ENCODE measurements at places on chromosomes 13 and 19.

DNA sequence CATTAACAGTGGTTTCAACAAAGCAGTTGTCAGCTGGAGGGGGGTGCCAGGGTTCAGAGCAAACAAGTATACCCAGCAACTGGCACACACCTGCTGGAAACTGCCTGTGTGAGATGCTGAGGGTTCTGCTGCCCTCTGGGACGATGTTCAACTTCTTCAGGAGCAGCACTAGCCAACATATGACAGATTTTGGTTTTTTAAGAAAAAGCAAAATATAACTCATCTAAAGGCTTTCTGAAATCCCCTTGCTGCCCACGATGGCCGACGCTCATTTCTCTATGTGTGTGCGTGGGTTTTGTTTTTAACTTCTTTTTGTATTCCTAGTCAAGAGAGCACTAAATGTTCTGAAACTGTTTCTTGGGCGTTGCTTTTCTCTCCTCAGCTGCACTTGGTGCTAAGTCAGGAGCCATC is 79.9 kb downstream of the MRPL57 start:
- no peak for DNase-seq

DNA sequence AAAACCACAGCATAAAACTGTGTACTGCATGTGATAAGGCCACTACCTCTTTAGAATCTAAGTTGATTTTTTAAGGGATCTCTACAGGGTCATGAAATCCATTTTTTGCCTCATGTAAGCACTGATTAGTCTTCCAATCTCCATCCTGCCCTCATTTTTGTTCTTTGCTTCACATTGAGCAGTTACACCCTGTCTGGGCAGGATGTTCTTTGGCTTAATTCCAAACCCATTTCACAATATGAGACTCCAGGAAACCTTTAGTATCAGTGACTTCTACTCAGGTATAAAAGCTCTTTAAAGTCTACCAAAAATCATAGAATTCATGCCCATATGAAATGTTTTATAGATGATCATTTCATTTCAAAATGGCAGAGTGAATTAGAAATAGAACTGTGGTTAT is 592.6 kb downstream of the TBC1D4 start:
- DNase-seq, result no peak

GRCh38 chr19:50550594-50550966 is 17.7 kb downstream of the LRRC4B start:
- no peak for DNase-seq

GRCh38 chr13:33710924-33711323 is 107.0 kb upstream of the RFC3 start:
- no peak for DNase-seq

DNA sequence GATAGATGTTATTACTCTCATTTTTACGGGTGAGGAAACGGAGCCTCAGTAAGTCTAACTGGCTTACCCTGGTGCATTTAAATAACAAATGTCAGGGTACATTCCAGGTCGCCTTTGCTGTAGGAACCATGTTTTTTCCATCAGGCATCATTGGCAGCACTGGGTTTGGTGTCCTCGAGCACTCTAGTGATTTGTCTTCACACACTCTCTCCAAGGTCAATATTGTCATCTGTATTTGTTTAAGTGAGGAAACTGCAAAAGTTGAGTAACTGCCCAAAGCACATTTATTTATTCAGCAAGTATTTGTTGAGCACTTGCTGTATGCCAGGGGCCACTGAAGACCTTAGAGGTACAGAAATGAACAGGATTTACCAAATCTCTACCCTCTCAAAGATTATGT is 78.6 kb downstream of the DCT start:
- DNase-seq, result no peak

DNA sequence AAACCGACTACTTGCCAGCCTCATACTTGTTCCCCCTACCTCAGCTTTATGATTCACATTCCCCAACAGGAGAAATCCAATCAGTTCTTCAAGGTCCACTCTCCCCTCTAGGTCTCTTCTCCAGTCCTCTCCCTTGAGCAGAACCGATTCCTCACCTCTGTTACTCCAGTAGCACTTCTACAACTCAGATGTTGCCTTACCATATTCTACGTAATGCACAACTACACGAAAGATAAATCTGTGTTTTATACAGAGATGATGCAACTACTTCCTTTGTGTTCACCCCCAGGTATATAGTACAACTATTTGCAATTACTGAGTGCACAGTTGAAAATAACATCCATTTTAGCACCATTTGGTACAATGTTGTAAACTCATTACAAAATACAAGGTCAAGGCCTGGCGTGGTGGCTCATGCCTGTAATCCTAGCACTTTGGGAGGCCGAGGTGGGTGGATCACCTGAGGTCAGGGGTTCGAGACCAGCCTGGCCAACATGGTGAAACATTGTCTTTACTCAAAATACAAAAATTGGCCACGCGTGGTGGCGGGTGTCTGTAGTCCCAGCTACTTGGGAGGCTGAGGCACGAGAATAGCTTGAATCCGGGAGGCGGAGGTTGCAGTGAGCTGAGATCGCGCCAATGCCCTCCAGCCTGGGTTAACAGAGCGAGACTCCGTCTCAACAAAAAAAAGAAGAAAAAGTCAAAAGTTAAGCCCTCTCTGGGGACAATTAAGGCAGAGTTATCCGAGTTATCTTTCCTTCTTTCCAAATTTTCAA is 2.8 kb upstream of the WBP4 start:
- no peak for DNase-seq

DNA sequence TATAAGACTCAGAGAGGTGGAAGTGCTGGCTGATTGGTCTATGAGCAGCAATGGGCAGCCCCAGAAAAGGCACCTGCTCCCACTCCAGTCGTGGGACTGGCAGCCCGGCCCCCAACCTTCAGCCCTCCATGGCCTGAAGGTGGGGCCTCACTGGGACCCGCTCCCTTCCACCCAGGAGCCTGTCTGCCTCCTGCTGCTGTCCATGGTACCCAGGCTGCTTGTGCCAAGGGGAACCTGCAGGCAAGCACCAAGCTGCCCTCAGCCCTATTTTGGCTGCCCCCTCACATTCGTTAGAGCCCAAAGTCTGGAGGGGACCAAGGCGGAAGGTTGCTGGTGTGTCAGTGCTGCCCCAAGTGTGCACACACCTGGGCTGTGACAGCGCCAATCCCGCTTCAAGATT is 2304.9 kb downstream of the PCDH9 start:
- DNase-seq, result no peak

GRCh38 chr19:18712981-18713380 is 29.5 kb downstream of the CRTC1 start:
- no peak for DNase-seq

DNA sequence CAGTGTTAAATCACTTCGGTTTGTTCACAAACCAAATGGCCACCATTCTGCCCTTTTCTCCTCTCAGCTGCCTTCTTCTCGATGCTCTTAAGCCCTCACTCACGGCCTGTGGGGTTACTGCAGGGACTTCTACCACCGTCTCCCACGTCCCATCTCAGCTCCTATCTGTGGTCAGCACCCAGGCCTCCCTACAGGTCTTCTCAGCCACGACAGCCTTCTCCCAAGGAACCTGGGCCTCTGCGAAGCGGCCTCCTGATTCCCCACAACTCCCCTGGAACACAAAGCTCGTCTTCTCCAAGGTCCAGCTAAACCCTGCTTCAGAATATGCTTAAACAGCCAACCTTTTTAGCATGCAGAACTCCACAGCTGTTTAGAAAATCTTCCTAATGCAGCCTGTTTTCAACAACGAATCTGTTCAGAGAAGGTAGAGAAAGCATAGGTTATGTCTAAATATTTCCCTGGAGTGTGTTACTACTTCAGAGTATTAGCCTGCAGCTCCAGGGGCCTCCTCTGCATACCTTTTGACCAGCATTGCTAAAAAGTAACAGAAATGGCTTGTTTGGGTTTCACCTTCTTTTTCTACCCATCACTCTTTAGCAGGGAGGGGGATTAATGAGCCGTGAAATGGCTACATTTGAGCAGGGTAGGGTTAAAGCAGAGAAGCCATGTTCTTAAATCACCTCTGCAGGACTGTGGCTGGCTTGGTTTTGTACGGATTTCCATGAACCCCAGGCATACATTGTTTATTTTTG is 104.0 kb downstream of the COL4A2 start:
- no peak for DNase-seq

DNA sequence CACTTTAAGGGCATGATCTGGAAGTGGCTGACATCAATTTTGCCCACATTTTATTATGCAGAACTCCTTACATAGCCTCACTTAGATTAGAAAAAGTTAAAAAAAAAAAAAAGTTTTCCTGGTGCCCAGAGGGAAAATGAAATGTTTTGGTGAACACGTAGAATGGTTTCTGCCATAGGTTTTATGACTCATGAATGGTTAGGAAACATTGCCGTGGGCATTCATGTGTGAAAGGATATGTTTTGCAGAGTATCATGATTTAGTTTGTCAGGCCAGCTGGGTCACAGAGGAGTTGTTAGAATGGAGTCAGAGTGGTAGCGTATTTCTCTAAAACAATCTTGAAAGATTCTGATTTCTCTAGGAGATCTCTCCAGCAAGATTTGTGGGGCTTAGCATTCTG is 133.8 kb downstream of the MRPL57 start:
- no peak for DNase-seq

DNA sequence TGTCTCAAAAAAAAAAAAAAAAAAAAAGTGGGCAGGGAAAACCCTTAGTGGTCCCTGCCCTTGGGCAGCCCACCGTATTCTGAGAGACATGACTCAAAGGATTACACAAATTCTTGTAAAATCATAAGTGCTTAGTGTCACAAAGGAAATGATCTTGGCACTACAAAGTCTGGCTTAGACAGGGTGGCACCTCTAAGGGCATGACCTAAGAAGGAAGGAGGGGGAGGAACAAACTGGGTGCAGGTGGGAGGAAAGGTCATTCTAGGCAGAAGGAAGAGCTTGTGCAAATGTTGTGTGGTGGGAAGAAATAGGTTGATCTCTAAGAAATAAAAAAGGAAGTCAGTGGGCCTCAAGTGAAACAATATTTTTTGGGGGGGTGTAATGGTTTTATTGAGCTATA is 10.4 kb downstream of the PNPLA6 start:
- DNase-seq, result no peak

- DNase-seq, result no peak
Measured at GRCh38 chr13:100364591-100364990, 224.0 kb downstream of the GGACT start.

- DNase-seq, result no peak
Measured at GRCh38 chr19:49678985-49679770, 2.1 kb downstream of the PRMT1 start.

GRCh38 chr19:56312342-56312741 is 2.3 kb downstream of the ZSCAN5A start:
- no peak for DNase-seq

DNA sequence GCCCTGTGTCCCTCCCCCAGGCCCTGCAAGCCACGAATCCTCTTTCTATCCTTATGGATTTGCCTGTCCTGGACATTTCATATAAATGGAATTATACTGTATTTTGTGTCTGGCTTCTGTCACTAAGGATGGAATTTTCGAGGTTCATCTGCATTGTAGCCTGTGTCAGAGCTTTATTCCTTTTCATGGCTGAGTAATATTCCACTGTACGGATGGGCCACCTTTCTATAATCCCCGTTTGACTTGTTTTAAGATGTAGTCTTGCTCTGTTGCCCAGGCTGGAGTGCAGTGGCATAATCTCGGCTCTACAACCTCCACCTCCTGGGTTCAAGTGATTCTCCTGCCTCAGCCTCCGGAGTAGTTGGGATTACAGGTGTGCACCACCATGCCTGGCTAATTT is 3.9 kb upstream of the KDM4B start:
- DNase-seq, result no peak

- DNase-seq, result no peak
Measured at GRCh38 chr19:49514151-49514550, 1.7 kb downstream of the FCGRT start.

GRCh38 chr19:4966591-4966990 is 2.3 kb upstream of the KDM4B start:
- no peak for DNase-seq

DNA sequence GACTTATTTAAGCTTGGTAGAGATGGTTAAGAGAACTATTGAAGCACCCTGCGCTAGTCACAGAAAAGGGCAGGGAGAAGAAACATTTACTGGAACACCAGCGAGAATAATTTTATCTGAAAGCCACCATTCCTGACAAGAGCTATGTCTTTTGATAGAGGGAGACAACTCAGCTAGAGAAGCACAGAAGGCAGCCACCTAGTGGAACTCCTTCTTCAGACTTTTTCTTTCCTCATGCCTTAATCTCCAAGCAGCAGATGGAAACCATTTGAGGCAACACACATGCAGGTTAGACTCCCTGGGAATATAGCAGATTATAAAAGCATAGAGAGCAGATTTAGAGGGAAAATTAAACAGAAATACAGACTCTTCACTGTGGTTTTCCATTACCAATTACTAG is 813.4 kb downstream of the SLITRK6 start:
- no peak for DNase-seq

- no peak for DNase-seq
Measured at GRCh38 chr13:59766236-59766635, 397.5 kb downstream of the DIAPH3 start.

- no peak for DNase-seq
Measured at GRCh38 chr13:91946498-91947070, 548.2 kb downstream of the GPC5 start.

GRCh38 chr13:49791315-49791710 is 1.2 kb downstream of the KPNA3 start:
- DNase-seq, result no peak

DNA sequence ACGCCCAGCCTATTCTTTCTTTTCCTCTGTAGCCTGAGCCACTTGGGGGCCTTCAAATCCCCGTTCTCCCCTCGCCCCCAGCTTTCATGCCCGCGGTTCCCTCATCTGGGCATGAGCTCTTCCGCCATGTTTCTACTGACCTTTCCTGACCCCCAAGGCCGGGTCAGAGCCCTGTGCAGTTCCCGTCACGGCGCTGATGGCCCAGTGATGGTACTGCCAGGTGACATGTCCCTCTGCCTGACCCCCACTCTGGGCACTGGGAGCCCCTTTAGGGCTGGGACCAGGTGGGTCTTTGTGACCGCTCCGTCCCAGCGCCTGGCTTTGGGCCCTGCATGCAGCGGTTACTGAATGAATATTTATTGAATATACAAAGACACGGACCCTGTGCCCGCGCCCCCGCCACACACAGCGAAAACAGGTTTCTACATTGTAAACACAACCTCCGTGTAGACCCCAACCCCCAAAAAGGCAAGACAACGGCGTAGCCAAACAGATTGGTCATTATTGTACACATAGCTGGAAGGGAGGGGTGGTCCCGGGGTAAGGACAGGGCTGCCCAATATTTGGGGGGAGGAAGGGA is 7.7 kb downstream of the GPR108 start:
- DNase-seq, result no peak

- no peak for DNase-seq
Measured at GRCh38 chr13:48726711-48727110, 73.0 kb downstream of the CYSLTR2 start.

DNA sequence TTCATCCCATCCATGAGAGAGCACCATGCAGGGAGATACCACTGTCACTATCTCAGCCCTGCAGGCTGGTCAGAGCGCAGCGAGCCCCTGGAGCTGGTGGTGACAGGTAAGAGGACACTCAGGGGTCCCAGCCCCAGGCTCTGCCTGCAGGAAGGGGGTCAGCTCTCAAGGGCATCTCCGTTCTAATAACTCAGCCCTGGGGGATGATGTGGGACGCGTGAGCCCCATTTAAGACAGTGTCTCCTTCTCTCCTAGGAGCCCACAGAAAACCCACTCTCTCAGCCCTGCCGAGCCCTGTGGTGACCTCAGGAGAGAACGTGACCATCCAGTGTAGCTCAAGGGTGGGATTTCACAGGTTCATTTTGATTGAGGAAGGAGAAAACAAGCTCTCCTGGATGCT is 15.5 kb upstream of the KIR3DL3 start:
- DNase-seq, result no peak

All from activated naive CD4-positive, alpha-beta T cell treated with Interleukin-2 at 50 U/mL for 16 hours (primary cell).